ENCODE measurements at places on chromosomes 12 and 14.

GRCh38 chr12:113724794-113725556 is 241.2 kb downstream of the RBM19 start:
- DNase-seq = no peak

DNA sequence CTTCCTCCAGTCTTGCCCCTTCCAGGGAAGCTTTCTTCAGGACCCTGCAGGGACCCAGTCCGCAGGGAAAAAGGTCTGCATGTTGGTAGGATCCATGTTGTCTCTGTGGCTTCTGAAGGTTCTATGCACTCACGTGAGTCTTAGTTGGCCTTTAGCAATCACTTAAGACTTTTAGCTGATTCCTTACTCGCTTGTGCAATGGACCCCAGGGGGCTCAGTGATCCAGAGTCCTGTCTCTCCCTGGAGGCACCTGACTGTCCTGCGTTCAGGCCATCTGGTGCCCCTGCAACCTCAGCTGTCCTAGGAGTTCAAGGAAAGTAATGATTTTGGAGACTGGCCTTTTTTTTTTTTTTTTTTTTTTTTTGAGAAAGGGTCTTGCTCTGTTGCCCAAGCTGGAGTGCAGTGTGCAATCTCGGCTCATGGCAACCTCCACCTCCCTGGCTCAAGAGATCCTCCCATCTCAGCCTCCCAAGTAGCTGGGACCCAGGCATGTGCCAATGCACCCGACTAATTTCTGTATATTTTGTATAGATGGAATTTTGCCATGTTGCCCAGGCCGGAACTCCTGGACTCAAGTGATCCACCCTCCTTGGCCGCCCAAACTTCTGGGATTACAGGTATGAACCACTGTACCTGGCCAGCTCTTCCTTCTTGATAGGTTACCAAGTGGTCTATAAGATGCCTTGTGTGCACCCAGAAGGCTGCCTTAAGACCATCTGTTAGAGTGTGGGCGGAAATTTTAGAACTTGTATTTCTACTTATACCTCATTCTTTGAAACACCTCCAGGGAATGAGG is 4.6 kb downstream of the IFI27L2 start:
- DNase-seq = no peak

DNA sequence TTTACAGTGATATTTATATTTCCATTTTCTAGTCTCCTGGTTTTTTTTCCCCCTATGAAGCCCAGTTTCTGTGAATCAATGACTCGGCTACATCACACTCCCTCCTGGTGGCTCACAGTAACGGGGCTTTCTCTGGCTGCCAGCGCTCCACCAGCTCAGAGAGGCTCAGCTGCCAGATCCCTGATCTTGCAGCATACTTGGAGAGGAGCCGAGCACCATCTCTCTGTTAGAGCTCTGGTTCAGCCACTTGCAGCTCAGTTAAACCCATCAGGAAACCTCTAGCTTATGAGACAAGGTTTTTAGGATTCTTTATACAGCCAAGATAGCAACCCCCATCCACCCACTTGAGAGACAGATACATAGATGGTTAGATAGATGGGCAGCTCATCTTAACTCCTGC is 74.6 kb downstream of the CIT start:
- no peak for DNase-seq

- peak; percentile 16 for DNase-seq
Observed at GRCh38 chr12:49622501-49623141, 740 bp upstream of the PRPF40B start.

GRCh38 chr14:23379366-23380196 is 2.7 kb downstream of the CMTM5 start:
- DNase-seq = peak; percentile 41

Measured in stimulated activated CD4-positive, alpha-beta T cell treated with anti-CD3 and anti-CD28 coated beads, Interleukin-15, amount 100 ng/mL, for 1 hour (primary cell).